Mononuclear cell (primary cell): ENCODE measurements at places on chromosomes 5 and 9. TPM values are rescaled to one million over a fixed set of nuclear protein-coding genes. Genes with fewer than 3 reads are reported as not detected.

Gene LCN2
- total RNA-seq: 4.7 TPM

Gene SPINK6
- total RNA-seq: not detected

Gene NUTM2G
- total RNA-seq: not detected

Gene TRPM6
- total RNA-seq: 0.31 TPM

Gene GFPT2
- total RNA-seq: 1.7 TPM
